Ammon's horn (tissue), 1 donor: ENCODE measurements at places on chromosomes 7 and 10.
A peak's percentile ranks its signal among the peaks of the same experiment; 100 is the strongest.

DNA sequence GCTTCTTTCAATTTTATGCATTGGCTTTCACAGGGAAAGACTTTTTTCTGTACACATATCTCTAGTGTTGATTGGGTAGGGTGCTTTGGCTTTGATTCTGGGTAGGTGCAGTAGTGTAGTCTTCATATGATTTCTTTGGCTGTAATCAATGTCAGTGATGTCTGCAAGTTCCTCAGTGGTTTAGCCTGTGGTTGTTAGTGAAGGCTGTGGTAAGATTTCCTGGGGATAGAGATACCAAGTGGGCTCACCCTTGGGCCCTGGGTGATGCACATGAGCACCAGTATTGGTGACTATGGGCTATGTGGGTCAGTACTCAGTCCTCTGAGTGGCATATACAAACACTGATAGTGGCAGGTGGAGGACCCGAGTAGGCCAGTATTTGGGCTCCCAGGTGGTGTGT, 13.0 kb downstream of the GIMAP8 start:
- no peak for DNase-seq

- peak; percentile 35 for DNase-seq
Observed at GRCh38 chr10:69279110-69279509, 814 bp downstream of the HK1 start.

- DNase-seq, result no peak
Observed at GRCh38 chr10:93478873-93479272, 3.3 kb downstream of the MYOF start.

- peak; percentile 74 for DNase-seq
Observed at GRCh38 chr10:71964098-71964742, at the start of gene CHST3. Gene CHST3 (plus strand): TSS chr10:71964395. CDS start chr10:72005843, 41,448 bp downstream.

DNA sequence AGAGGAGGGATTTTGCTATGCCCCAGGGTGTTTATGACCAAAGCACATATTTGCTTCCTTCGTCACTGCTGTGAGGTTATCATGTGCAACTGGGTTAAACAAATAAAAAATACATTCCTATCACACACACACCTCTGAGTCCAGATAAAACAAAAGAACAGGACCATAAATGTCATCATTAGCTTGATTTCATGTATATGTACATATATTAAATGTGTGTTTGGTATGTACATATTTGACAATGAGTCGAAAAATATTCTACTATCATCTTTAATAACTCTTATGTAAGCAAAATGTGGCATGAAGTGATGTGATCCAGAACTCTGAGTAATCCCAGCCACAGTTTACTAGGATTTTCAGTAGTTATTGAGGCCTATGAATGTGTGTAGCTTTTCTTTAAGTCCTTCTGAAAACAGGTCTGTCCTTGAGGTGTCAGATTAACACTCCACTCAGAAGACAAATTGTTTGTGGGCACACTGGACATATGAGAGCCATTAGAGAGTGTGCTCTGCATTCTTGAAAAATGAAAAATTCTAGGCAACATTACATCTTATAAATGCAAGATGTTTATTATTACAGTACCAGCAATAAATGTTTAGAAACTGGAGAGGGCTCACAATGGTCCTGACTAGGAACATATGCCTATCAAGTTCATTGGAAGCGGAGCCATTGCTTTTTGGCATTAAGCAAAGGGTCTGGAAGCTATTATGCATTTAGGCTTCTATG, 335.1 kb upstream of the SEMA3A start:
- DNase-seq, result no peak

GRCh38 chr7:108235451-108236061, 105.4 kb upstream of the LAMB4 start:
- DNase-seq, result no peak

GRCh38 chr7:39650676-39651075, 27.3 kb downstream of the RALA start:
- peak; percentile 18 for DNase-seq

- peak; percentile 56 for DNase-seq
Observed at GRCh38 chr10:104895541-104895940, 254.5 kb downstream of the SORCS3 start.

- no peak for DNase-seq
Observed at GRCh38 chr10:52351914-52352330, 37.8 kb downstream of the DKK1 start.

DNA sequence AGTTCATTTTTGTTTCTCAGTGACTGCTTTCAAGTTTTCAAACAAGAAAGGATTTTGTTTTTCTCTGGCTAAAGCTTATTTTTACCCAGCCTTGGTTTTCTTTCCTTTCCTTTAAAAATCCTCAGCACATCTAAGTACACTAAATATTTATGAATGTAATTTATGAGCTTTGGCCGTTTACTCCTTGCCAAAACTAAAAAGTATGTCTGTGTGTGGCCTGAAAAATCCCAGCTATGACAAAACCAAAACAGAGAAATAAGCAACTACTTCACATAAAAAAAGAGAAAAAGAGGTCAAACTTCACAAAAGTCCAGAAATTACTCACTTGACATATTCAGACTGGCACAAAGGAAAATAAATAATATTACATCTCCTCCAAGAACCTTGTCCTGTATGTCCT, 365.1 kb upstream of the NFE2L3 start:
- no peak for DNase-seq

DNA sequence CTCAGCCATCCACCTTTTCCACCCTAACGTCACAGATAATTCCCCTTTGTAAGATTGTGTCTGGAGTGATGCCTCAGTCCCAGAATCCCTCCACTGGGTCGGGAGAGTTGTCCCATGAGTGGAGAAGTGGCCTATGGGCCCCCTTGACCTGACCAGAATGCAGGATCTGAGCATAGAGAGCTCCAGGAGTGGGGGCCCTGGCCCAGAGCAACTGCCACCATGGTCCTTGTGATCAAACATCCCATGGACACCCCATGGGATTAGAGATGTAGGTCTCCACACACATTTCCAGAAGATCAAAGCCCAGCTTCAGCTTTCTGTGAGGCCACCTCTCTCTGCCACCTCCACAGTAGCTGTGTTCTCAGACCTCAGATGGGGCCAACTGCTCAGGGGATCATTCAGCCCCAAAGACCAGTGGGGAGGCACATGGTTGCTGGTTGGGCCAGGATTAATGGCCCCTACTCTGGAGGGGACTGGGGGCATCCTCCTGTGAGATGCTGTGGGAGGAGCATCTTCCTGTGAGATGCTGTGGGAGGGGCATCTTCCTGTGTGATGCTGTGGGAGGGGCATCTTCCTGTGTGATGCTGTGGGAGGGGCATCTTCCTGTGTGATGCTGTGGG, 28.5 kb upstream of the DPYSL4 start:
- DNase-seq, result no peak

GRCh38 chr7:101248276-101248675, 3.4 kb upstream of the FIS1 start:
- no peak for DNase-seq

DNA sequence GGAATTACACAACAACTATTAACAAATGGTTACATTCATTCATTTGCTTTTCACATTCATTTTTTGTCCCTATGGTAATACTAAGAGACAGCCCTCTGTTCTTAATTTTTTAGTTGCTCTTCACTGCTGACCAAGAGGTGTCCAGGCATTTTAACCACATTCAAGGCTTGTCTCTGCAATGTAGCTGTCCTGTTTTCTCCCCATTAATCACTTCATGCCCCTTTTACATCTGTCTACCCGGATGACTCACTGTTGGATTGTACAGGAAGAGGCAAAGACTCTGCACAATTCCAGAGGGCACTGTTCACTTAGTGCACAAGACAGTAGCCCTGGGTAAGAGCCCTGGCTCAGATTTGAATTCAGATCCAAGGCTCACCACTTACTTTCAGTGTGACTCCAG, 168.5 kb downstream of the NOC3L start:
- DNase-seq, result no peak

GRCh38 chr10:70508912-70509756, 30.6 kb downstream of the PALD1 start:
- DNase-seq, result peak; percentile 70

DNA sequence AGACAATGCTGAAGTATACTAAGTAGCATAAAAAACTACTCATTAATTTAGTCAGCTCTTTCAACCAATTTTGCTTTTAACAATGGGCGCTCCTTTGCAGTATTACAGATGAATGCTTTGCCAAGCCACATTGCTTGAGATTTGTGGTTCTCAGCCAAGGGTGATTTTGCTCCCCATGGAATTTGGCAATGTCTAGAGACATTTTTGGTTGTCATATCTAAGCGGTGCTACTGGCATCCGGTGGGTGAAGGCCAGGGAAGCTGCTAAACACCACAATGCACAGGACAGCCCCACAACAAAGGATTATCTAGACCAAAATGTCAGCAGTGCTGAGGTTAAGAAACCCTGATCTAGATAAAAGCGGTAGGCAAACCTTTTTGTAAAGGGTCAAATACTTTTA, 112.0 kb downstream of the UBE2H start:
- DNase-seq, result no peak

GRCh38 chr7:121831801-121832200, 41.2 kb upstream of the PTPRZ1 start:
- DNase-seq, result no peak

GRCh38 chr7:43942997-43943396, 16.8 kb downstream of the UBE2D4 start:
- DNase-seq, result no peak

- DNase-seq, result no peak
Observed at GRCh38 chr10:130244928-130245495, 108.8 kb downstream of the GLRX3 start.

- DNase-seq, result no peak
Observed at GRCh38 chr7:121544238-121544637, 148.1 kb upstream of the FAM3C start.

- peak; percentile 40 for DNase-seq
Observed at GRCh38 chr10:124153023-124153826, 59.8 kb upstream of the CHST15 start.

- DNase-seq, result peak; percentile 32
Observed at GRCh38 chr10:14665304-14665703, 109.4 kb downstream of the FAM107B start.

GRCh38 chr7:25789701-25790640, 362.0 kb upstream of the NFE2L3 start:
- no peak for DNase-seq

DNA sequence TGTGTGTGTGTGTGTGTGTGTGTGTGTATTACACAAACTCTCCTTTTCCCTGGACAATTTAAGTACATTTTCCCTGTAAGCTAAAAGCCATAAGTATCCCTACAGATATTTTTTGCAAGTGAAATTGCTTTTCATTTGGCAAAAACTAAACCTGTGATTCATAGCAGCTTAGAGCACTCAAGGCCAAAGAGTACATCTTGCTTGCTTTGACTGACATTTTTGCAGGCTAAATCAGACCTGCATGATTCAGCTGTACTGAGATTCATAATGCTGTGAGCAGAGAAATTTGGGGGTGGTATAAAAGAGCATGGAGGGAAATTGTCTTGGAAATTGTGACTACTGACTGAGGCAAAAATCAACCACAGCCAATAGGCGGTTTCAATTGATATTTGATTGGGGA, 500.4 kb downstream of the GFRA1 start:
- DNase-seq, result peak; percentile 44
